Fibroblast of skin of right quadriceps (primary cell): ENCODE measurements at places on chromosomes 1 and 21.
A peak's percentile ranks its signal among the peaks of the same experiment; 100 is the strongest.

- no peak for DNase-seq
Observed at GRCh38 chr1:174090471-174090870, 68.3 kb upstream of the RC3H1 start.

DNA sequence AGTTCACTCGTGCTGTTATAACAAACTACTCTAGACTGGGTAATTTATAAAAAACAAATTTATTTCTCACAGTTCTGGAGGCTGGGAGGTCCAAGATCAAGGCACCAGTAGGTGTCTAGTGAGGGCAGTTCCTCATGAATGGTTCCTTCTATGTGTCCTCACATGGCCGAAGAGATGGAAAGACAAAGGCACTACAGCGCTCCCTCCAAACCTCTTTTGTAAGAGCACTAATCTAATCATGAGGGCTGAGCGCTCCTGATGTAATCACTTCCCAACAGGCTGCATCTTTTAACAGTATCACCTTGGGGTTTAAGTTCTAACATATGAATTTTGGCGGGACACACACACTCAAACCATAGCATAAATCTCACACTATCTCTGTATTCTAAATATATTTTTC is 54.0 kb upstream of the KANK4 start:
- DNase-seq, result no peak

DNA sequence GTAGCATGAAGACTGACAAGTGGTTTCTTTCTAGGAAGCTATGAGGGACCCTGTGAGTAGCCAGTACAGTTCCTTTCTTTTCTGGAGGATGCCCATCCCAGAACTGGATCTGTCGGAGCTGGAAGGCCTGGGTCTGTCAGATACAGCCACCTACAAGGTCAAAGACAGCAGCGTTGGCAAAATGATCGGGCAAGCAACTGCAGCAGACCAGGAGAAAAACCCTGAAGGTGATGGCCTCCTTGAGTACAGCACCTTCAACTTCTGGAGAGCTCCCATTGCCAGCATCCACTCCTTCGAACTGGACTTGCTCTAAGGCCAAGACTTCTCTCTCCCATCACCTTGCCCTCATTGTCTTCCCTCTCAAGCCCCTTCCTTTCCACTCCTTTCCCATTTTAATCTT is 3.4 kb upstream of the GABPB2 start:
- DNase-seq, result no peak

- peak; percentile 50 for DNase-seq
Observed at GRCh38 chr1:150999051-150999674, 7.5 kb downstream of the MINDY1 start.

DNA sequence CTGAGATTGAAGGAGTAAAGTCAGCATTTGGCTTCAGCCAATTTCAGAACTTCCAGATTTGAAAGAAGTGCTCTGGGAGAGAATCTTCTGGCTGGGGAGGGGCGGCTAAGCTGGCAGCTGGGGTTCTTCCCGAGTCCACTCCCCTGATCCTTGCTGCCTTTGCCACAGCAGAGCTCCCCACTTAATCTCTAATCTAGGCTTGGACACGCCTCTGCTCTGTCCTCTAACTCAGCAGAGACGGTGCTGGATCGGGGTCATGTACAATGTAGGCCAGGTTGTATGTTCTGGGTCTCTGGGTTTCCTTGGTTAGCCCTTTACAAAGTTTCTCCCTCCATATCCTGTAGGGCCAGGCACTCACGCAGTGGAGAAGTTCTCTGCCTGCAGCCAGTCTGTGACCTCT is 10.1 kb upstream of the GSTM3 start:
- no peak for DNase-seq
